ENCODE measurements at places on chromosomes 13 and 19. TPM values are rescaled to one million over a fixed set of nuclear protein-coding genes. Genes with fewer than 3 reads are reported as not detected.
A peak's percentile ranks its signal among the peaks of the same experiment; 100 is the strongest.

Gene FOXA3
- 19.0 TPM for total RNA-seq

GRCh38 chr19:18007917-18008673, at the start of gene ARRDC2:
Gene ARRDC2, plus strand, starts transcription at chr19:18008170. Its CDS starts 141 bp downstream, at chr19:18008311.
- no peak for DNase-seq

DNA sequence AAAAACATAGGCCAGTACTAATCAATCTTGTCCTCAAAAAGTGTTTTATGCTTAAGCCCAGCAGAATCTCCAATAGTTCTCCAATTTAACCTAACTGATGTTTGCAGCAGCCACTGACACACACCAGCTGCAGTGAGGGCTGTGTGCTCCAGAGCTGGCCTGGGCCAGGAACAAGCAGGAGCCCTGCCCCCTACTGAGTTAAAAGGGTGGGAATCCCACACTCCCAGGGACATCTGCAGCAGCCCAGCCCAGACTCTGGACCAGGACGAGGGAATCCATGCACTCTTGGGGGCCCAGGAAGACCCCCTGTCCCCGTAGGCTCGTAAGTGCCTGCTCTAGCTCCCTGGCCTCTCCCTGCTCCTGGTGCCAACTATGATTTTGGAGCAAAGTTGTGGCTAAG, 91.5 kb upstream of the ATXN8OS start:
- no peak for DNase-seq

DNA sequence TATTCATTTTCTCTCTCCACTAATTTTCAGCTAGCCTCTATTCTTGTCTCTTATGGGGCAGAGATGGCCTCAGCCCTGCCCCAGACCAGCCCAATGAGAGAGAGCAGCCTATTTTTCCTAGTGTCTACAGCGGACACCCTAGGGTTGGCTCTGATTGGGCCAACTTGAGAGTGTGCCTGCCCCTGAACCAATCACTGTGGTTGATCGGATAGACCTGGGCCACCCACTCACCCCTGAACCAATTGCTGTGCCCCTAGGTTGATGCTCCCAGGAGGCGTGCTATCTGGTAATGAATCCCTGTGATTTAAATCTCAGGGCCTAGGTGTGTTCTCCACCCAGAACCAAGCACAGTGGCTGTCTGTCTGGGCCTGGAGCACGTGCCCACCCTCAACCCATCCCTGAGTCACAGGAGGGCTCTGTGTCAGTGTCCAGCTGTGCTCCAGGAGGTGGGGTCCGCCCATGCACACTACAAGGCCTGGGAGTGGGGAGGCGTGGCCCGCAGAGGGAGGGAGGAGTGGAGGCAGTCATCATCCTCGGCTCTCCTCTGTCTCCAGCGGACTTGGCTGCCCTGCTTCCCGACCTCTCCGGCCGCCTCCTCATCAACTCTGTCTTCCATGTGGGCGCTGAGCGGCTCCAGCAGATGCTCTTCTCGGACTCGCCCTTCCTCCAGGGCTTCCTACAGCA, 14.9 kb upstream of the SCN1B start:
- no peak for DNase-seq

Gene ZNF230
- total RNA-seq: 5.5 TPM

Gene B3GNT8
- 3.1 TPM for total RNA-seq

DNA sequence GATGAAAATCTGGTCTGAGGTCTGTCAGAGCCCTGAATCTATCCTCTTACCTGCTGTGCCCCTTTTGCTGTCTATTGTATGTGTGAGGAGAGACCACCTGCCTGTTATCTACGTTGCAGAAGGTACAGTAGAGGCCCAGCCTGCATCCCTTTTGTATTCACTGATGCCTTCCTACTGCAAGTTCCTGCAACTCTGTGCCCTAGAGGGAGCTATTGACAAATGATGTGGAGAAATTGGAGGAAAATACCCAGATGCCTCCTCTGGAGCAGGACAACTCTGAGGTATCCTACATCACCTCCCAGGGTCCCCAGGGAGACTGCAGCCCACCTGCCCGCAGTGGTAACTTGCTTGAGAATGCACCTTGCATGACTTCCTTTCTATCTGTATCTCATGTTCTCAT, 33.7 kb downstream of the SIAH3 start:
- DNase-seq: no peak

Gene SPACA4
- not detected for total RNA-seq

GRCh38 chr19:51422053-51422448, 4.6 kb upstream of the SIGLEC10 start:
- DNase-seq: peak; percentile 87

All from Caco-2 (cell line).